ENCODE measurements at places on chromosomes 2 and 18.
A peak's percentile ranks its signal among the peaks of the same experiment; 100 is the strongest.

GRCh38 chr2:45438872-45439665 lies 172.0 kb downstream of the SRBD1 start:
- no peak for DNase-seq

DNA sequence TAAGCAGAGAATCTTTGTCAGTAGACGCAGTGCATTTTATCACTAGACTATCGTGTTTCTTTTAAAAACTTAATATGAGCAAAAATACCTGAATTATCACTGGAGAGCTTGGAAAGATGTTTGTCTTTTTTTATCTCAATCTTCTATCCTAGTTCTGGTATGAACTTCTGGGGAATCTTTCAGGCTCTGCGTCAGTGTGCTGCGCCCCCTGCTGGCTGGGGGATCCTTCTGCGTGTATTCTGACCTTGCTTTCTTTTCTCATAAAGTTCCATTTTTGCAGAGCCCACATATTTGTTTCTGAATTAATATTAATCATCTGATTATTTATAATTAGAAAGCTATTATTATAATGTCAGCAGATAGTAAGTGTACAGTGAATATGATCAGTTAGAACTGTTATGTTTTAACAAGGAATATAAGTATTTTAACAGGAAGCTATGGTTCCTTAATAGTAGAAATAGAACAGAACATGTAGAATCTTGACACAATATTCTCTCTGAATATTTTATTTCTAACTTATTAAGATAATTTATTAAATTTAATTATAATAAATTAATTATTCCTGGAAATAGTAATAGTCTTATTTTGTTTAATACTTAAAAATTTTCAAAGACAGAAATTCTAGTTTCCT lies 945.0 kb upstream of the CRIM1 start:
- DNase-seq = peak; percentile 52

DNA sequence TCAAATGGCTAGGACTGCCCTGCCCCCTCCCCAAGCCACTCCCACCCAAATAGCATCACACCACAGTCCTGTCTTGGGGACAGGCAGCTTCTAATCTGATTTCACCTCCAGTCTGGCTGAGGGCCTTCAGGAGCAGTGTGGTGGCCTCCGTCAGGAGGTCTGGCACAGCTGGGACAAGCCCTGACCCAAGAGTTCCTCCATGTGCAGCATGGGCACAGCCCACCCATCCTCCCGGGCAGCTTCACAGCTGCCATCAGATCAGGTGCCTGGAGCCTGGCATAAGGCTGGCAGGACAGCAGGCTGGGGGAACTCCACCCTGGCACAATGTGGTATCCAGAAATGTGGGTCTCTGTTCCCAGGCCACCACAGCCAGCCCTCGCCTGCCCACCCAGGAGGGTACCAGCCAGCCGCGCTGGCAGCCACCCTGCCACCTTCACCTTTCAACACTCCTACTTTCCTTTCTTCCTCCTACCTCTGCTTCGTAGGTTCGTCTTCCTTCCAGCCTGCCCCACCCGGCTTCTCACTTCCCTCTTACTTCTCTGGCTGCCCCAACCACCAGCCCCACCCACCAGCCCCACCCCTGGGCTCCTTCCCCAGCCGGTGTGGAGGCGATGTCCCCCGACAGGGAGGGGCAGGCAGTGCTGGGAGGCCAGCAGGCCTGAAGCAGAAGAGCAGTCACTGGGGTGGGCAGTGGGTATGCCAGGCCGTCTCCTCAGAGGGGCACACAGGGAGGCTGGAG lies at the start of gene CAPG:
TSS of gene CAPG (minus strand) at position 522 of the 739 bp plus-strand sequence. CDS start 8,221 bp downstream, outside the sequence.
- no peak for DNase-seq

GRCh38 chr2:239082425-239082824 lies 234.5 kb downstream of the TWIST2 start:
- no peak for DNase-seq

GRCh38 chr2:7803515-7803914 lies 878.3 kb upstream of the ID2 start:
- DNase-seq = no peak

DNA sequence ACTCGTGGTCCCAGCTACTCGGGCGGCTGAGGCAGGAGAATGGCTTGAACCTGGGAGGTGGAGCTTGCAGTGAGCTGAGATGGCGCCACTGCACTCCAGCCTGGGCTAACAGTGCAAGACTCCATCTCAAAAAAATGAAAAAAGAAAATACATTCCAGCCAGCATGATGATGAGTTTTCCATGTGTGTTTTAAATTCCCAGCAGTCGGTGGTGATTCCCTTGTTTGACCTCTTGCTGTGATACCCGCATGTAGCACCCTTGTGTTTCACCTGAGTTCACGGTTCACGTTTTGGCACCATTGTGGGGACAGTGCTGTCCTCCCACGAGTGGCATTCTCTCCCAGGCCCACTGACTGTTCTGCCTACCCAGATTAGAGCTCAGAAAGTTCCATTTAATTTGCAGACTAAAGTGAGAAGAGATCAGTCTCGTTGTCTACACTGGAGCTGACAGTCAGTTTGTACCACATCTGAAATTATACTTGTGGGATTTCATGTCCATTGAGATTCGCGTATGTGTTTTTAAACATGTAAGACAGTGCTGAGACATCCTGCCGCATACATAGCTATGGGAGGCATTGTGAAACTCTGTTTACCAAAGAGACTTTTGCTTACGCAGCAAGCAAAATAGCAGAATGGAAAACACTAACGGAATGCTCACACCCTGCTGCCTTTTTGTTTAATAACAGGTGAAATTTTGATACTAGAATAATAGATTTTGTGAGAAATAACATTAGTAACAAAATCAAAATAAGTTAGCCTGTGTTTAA lies 157.1 kb downstream of the GBX2 start:
- DNase-seq = no peak

- no peak for DNase-seq
Observed at GRCh38 chr2:205477016-205477705, 205.1 kb upstream of the NRP2 start.

DNA sequence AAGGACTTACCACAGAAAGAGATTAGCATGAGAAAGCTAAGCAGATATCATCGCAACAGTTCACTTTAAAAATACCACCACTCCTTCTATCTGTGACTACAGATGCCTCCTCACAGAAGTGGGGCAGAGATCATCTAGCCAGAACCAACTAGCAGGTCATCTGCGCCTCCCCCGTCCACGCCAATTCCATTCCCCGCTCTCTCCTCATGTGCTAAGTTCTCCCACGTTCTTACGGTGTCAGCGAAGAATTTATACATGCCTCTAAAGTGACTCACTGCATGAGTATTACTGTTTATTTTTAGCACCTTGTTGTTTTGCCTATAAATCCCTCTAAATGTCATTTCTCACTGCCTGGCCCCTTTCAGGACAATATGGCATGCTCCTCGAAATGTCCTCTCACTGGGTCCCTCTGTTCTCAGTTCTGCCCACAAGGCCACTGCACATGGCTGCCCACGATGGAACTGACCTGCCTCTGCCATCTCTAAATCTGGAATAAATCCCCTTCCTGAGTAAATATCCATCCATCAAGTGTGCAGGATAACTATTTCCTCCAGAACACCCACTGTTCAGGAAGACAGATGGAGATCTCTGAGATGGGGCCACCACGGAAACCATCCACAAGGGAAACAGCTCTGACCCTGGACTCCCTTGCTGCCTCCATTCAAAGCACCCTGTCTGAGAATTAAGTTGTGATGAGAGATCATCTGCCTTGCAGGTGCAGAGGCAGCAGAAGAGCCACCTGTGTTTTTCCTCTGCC lies 137.7 kb downstream of the IRS1 start:
- DNase-seq = peak; percentile 96

DNA sequence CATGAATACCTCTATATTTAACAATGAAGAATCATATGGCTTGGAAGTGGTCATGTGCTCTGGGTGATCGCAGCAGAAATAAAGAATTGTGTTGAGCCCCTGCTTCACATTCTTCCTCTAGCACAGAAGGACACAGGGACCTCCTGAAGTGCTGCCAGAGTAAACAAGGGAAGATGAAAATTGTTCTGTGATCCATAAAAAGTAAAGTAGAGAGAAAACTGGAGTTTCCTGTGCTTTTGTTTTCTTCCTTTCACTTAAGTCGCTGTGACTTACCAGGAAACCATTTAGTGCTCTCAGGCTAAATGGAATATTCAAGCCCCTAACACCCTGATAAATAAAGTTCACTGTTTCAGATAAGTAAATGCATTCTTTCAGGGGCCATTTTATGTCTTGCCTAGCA lies 1173.6 kb upstream of the CHAC2 start:
- DNase-seq = no peak

- DNase-seq = no peak
Observed at GRCh38 chr2:220783671-220784070, 788.4 kb downstream of the EPHA4 start.

DNA sequence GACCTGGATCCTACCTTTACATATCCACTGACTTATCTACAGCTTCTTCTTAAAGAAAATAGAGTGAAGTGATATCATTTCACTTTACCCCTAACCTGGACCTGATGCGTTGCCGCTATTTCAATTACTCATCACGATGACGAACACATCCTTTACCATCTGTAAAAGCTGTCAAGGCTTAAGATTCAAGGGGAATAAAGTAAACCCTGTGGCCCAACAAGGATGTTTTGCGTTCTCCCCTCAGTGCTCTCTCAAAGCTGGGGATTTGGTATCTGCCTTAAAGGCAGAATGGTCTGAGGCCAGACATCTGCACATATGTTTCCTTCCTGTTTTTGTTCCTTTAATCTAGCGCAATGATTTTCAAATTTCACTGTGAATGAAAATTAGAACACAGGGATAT lies 100.1 kb upstream of the KLF7 start:
- DNase-seq = no peak

- no peak for DNase-seq
Observed at GRCh38 chr2:127630864-127631540, 15.0 kb upstream of the GPR17 start.

DNA sequence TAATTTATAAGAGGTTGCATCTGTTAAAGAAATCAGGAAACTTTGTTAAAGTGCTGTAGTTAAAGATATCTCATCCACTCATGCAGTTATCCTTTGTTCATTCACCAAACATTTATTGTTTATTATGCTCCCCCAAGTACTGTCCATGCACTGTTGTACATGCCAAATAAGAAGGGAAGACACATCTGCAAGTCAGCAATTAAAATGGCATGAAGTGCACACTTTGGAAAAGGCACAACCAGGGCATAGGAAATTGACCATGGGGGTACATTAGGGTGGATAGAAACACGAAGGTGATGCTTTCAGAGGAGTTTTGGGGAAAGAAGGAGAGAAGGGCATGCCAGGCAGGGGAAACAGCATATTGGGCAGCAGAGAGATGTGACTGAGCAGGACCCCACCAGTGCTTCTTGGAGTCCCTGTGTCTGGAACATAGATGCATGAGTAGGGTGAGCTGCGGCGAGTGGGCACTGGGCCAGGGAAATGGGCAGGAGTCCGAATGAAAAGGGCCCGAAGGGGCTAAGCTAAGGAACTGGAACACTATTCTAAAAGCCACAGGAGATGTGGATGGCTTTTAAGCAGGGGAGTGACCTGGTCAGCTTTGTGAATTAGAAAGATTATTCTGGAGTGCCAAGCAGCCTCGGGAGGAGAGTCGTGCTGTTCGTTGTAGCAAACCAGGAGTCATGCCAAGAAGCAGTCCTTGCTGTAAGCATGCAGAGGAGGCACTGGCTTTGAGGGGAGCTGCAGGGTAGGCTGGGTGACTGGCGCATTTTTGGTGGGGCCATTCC lies 316.3 kb downstream of the AGPS start:
- DNase-seq = no peak

- no peak for DNase-seq
Observed at GRCh38 chr2:181807526-181807925, 84.0 kb upstream of the ITPRID2 start.

GRCh38 chr2:8563814-8564474 lies 117.9 kb upstream of the ID2 start:
- DNase-seq = no peak

DNA sequence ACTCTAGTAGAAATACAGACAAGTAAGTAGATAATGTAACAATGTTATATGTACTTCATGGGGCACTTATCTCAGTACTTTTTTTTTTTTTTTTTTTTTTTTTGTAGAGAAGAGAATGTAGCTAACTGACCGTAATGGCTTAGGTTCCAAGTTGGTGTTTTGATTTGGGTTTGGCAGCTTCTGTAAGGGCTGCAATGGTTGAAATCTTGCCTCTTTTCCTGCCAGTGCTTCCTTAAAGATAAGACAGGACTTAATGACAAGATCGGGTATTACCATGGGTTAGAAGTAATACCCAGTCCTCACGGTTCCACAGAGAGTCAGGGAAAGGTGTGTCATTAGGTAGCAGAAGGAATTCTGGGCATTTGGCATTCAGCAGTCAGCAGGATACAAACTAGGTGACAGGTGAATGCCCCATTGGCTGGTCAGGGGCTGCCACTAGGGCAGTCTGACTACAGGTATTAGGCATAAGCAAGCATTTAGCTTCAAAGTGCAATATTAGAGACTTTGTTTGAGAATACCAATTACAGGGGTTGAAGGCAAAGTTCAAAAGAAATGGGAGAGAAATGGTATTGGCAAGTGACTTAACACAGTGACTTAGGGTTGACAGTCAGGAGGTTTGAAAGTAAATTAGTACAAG lies 189.4 kb upstream of the RND3 start:
- no peak for DNase-seq

All from NCI-H460 (cell line).